Adrenal gland (tissue), 19 donors: ENCODE measurements at places on chromosomes 11 and 22. TPM values are rescaled to one million over a fixed set of nuclear protein-coding genes. Genes with fewer than 3 reads are reported as not detected.
A peak's percentile ranks its signal among the peaks of the same experiment; 100 is the strongest.

GRCh38 chr22:50576070-50576469 lies 2.2 kb downstream of the CPT1B start:
- H3K4me1 ChIP-seq = peaks cover 12% of the 10 kb centered on the region
- DNase-seq = no peak
- peaks cover 2% of the 10 kb centered on the region for H3K36me3 ChIP-seq
- no peak overlapping the region for H3K4me3 ChIP-seq
- no peaks in the 10 kb centered on the region for H3K27me3 ChIP-seq

GRCh38 chr11:121895919-121896318 lies 220.1 kb downstream of the BLID start:
- peaks cover 10% of the 10 kb centered on the region for H3K4me1 ChIP-seq
- H3K4me3 ChIP-seq = no peak overlapping the region
- DNase-seq = no peak
- no peak overlapping the region for H3K27ac ChIP-seq
- no peaks in the 10 kb centered on the region for H3K36me3 ChIP-seq
- H3K27me3 ChIP-seq = no peaks in the 10 kb centered on the region

DNA sequence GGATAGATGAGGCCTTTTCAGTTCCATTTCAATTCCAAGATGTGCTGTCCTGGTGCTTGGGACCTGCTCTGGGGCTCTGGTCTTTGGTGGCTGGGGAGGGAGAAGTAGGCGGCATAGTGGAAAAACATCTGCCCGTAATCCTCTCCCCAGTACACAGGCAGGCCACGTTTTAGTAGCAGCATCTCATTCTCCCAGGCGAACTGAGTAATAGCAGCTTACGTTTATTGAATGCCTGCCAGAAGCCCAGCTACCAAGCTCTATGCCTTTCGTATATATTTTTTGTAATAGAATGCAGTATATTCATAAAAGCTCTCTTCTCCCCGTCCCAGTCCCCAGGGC lies 11.4 kb downstream of the ACO2 start:
- no peak overlapping the region for H3K4me3 ChIP-seq
- no peak for DNase-seq
- peaks cover 39% of the 10 kb centered on the region for H3K4me1 ChIP-seq
- no peaks in the 10 kb centered on the region for H3K27me3 ChIP-seq
- H3K27ac ChIP-seq = no peak overlapping the region

DNA sequence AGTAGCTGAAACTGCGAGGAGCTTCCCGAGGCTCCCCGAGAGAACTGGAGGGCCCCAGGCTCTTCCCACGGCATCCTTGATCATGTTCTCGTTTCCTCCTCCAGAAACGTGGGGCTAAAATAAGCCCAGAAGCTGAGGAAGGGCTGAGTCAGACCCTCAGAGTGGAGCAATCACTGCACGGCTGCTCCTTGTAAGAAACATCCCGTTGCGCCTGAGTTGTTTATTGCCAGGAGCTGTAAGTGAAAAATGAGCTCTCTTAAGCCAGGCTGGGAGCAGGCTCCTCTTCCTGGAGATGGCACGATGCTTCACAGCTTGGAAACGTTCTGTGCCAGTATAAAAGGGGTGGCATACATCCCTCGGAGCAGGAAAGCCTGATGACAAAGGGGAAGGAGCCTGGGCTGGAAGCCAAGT lies 47.3 kb upstream of the SYN3 start:
- no peak overlapping the region for H3K4me3 ChIP-seq
- H3K4me1 ChIP-seq = peaks cover 3% of the 10 kb centered on the region
- no peak overlapping the region for H3K27ac ChIP-seq
- DNase-seq = no peak
- no peaks in the 10 kb centered on the region for H3K27me3 ChIP-seq
- H3K36me3 ChIP-seq = no peaks in the 10 kb centered on the region

DNA sequence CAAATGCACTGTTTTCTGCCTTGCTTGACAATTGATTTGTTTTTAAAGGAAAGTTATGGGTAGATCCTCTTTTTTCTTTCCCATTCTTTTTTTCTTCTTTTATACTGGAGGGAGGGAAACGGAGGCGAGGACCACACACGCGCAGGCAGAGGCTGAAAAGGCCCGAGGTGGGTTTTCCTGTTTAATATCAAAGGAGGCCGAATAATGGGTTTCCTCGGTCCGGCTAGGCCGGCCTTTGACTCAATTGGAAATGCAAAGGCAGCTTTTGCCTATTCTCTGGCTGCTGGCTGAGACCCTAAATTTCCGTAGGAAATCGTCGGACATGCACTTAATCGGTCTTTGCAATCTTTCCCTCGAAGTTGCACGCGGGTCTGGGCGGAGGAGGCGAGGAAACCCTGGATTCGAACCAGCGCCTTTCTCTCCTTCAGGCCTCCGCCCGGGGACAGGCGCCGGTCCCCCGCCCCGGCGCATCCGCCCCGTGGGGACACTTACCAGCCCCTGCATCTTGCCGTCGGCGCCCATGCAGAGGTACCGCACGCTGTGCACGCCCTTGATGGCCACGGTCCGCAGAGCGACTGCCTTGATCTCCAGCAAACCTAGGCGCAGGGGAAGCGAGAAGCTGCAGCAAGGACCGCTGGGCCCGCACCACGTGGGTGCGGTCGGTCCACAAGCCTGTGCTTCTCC lies 911 bp downstream of the FGF19 start:
- peaks cover 9% of the 10 kb centered on the region for H3K4me1 ChIP-seq
- no peak overlapping the region for H3K27ac ChIP-seq
- H3K27me3 ChIP-seq = peaks cover 62% of the 10 kb centered on the region

GRCh38 chr11:70705930-70706329 lies 307.6 kb downstream of the CTTN start:
- H3K27me3 ChIP-seq = no peaks in the 10 kb centered on the region
- no peak for DNase-seq
- H3K36me3 ChIP-seq = no peaks in the 10 kb centered on the region
- H3K27ac ChIP-seq = no peak overlapping the region

- peak overlapping the region; percentile 22 for H3K4me3 ChIP-seq
- H3K4me1 ChIP-seq = peaks cover 28% of the 10 kb centered on the region
- no peak for DNase-seq
- peaks cover 18% of the 10 kb centered on the region for H3K27me3 ChIP-seq
Measured at GRCh38 chr11:72239313-72239848, 4.6 kb downstream of the PHOX2A start.

DNA sequence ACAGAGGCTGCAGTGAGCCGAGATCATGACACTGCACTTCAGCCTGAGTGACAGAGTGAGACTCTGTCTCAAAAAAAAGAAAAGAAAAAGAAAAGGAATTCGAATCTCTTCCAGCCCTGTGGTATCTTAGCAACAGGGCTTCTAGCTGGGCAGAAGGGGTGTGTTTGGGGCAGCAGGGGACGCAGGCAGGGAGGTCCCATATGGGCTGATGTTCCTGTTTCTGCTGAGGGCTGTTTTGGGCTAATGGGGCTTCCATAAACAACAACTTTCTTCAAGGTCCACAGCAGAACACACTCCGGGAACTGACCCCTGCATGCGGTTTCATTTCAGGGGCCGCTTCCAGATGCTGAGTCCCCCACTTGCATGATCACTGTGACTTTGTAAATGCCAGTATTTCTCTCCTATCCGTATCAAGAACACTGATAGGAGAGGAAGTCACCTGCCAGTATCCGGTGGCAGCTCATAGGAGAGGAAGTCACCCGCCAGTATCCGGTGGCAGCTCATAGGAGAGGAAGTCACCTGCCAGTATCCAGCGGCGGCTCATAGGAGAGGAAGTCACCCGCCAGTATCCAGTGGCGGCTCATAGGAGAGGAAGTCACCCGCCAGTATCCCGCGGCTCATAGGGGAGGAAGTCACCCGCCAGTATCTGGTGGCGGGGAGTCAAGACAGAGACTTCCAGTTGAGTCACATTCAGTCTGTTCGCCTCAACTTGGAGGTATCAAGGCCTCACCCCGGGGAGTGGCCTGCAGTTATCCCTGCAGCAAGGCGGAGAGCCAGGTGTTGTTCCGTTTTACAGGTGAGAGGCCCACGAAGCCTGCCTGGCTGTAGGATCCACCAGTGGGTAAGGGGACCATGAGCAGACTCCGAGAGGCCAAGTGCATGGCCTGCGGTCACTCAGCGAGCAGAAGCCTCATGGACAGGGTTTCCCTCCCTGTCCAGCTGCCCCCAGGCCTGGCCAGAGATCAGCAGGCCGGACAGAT lies 8.3 kb upstream of the FGF19 start:
- H3K27me3 ChIP-seq = peaks cover 6% of the 10 kb centered on the region
- no peak overlapping the region for H3K27ac ChIP-seq
- no peak for DNase-seq
- H3K4me1 ChIP-seq = no peaks in the 10 kb centered on the region
- no peak overlapping the region for H3K4me3 ChIP-seq

- H3K4me3 ChIP-seq = no peak overlapping the region
- H3K27ac ChIP-seq = no peak overlapping the region
- no peak for DNase-seq
- H3K27me3 ChIP-seq = no peaks in the 10 kb centered on the region
Measured at GRCh38 chr11:31106326-31106725, 263.2 kb downstream of the DCDC1 start.

GRCh38 chr22:31826443-31826842 lies 72.6 kb downstream of the DEPDC5 start:
- no peak for DNase-seq
- peaks cover 18% of the 10 kb centered on the region for H3K4me1 ChIP-seq
- H3K4me3 ChIP-seq = no peak overlapping the region
- no peaks in the 10 kb centered on the region for H3K36me3 ChIP-seq
- H3K27ac ChIP-seq = no peak overlapping the region

GRCh38 chr22:37510091-37510490 lies 9.1 kb downstream of the CARD10 start:
- no peak overlapping the region for H3K4me3 ChIP-seq
- H3K4me1 ChIP-seq = peaks cover 14% of the 10 kb centered on the region
- no peaks in the 10 kb centered on the region for H3K27me3 ChIP-seq
- DNase-seq = no peak

DNA sequence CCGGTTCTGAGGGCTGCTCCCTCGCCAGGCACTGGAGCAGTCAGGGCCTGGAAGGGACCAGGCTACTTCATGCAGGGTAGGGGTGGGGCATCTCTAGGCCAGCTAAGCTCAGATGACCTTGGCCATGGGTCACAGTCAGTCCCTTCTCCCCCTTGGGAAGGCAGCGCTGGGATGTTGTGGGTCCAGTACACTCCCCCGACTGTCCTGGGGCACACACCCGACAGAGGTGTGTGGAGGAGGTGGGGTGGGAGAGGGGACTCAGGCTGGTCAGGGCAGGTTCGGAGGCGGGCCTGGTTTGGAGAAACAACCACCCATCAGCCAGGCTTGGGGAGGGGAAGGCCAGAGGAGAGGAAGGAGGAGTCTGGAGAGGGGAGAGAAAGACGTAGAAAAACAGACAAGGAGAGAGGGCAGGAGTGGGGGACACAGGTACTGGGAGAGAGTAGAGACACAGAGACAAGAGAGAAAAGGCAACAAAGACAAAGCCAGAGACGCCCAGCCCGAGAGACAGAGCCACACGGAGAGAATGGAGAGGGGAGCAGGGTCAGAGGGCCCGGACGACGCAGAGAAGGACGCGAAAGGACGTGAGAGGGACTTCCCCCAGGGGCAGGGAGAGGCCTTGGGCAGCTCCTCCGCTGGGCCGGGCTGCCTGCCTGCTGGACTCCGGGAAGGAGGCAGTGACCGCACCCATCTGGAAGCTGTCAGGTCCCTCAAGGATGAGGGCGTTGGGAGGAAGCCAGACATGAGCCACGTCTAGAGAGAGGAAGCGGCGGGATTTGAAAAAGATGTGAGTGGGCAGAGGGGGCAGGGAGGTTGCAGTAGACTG lies 30.6 kb upstream of the TSKU start:
- H3K27ac ChIP-seq = peak overlapping the region; percentile 47
- no peaks in the 10 kb centered on the region for H3K36me3 ChIP-seq
- H3K27me3 ChIP-seq = no peaks in the 10 kb centered on the region
- DNase-seq = peak; percentile 93
- H3K4me3 ChIP-seq = no peak overlapping the region

DNA sequence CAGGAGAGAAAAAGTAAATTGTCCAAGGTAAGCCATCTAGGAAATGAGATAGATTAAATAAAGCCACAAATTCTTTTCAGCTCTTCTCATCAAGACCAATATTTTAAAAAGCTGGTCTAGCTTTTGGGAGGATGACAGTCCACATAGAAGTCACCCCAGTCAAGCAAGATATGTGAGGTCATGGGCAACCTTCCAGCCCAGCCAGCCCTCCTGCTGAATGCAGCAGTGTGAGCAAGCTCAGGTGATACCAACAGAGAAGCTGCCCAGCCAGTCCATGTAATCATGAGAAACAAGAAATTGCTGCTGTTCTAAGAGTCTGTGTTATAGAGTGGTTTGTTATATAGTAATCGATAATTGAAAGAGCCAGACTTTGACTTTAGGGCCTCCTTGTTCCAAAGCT lies 28.7 kb downstream of the KCNE3 start:
- H3K4me3 ChIP-seq = no peak overlapping the region
- H3K36me3 ChIP-seq = no peaks in the 10 kb centered on the region
- H3K27ac ChIP-seq = no peak overlapping the region
- DNase-seq = no peak

GRCh38 chr11:65104628-65105027 lies 7.0 kb upstream of the TM7SF2 start:
- H3K4me1 ChIP-seq = peaks cover 20% of the 10 kb centered on the region
- no peak for DNase-seq
- H3K4me3 ChIP-seq = no peak overlapping the region
- no peaks in the 10 kb centered on the region for H3K27me3 ChIP-seq
- no peaks in the 10 kb centered on the region for H3K36me3 ChIP-seq
- peak overlapping the region; percentile 84 for H3K27ac ChIP-seq

DNA sequence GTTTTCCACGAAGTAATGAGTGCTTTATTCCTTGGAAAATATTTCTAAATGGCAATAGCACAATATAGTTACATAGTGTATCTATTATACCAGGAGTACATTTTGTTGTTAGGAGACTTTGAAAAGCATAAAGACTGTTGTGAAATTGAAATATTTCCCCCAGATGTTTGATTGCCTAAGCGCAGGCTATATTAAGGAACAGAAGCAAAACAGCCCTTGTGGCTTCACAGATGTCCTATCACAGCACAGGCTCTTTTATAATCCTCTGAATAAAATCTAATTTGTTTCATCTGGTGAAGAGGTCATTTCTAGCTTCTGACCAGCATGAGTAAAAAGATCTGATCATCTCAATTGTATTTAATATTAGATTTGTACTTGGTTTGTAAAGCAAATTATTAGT lies 48.2 kb downstream of the BSX start:
- no peaks in the 10 kb centered on the region for H3K27me3 ChIP-seq
- H3K27ac ChIP-seq = no peak overlapping the region
- no peak for DNase-seq
- H3K4me3 ChIP-seq = no peak overlapping the region
- H3K36me3 ChIP-seq = no peaks in the 10 kb centered on the region

- H3K4me1 ChIP-seq = no peaks in the 10 kb centered on the region
- DNase-seq = no peak
- H3K27me3 ChIP-seq = no peaks in the 10 kb centered on the region
- no peak overlapping the region for H3K4me3 ChIP-seq
- no peak overlapping the region for H3K27ac ChIP-seq
- no peaks in the 10 kb centered on the region for H3K36me3 ChIP-seq
Measured at GRCh38 chr11:132712466-132712865, 819.8 kb downstream of the OPCML start.

The FGF19 gene
- not detected for total RNA-seq

The UPK2 gene
- total RNA-seq = not detected

The HTR3A gene
- total RNA-seq = not detected

The ZP1 gene
- 0.25 TPM for total RNA-seq
